ENCODE measurements at places on chromosomes 11 and 22. TPM values are rescaled to one million over a fixed set of nuclear protein-coding genes. Genes with fewer than 3 reads are reported as not detected.

The MAP6 gene
- 10.7 TPM for total RNA-seq

The KIAA0930 gene
- total RNA-seq = 34.6 TPM

The ZNF280A gene
- not detected for total RNA-seq

The P2RY6 gene
- 2.5 TPM for total RNA-seq

DNA sequence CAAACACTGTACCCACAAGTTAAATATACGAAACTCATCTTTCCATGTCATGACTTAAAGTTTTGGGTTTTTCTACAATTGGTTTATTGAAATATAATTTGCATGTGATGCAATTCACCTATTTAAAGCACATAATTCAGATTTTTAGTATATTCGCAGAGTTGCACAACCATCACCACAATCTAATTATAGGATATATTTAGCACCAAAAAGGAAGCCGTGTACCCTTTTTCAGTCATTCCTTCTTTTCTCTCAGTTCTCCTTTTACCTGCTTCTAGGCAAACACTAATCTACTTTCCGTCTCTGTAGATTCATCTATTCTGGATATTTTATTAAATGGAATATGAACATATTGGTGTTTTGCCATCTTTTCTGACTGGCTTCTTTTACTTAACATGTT, 1458.1 kb upstream of the TENM4 start:
- DNase-seq = no peak

DNA sequence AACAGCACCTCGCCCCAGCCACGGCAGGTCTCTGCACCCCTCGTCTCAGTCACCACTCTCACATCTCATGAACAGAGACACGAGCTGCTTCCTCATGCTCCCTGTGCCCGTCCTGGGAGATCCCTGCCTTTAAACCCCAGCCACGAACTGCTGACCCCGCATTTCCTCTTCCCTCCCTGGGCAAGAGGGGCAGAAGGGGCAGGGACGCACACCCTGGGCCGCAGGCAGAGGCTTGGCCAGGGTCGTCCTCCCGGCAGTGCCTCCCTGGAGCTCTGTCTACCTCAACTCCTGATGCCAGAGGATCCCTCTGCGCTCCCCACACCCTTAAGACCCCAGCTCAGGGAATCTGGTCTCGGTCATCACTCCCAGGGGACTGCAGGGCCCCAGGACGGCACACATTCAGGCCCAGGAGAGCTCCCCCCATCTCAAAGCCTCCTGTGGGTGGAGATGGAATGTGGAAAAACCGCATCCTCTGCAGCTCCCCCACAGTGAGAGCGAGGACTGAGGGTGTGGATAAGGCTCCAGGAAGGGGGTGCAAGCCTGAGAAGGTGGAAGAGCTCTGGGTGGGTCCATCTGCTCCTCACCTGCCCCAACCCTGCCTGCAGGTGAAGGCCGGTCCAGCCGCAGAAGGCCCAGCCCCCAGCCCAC, 1.2 kb downstream of the BID start:
- peak; percentile 67 for DNase-seq

- no peak for DNase-seq
These were observed 8.9 kb upstream of the ST3GAL4 start for GRCh38 chr11:126346586-126346940.

GRCh38 chr11:69880826-69881445, 61.7 kb upstream of the FGF3 start:
- peak; percentile 45 for DNase-seq

- no peak for DNase-seq
These were observed 89.4 kb downstream of the TMEM135 start for GRCh38 chr11:87127101-87127500.

GRCh38 chr11:93370260-93370659, 39.7 kb downstream of the DEUP1 start:
- no peak for DNase-seq

- DNase-seq = peak; percentile 24
These were observed 110.1 kb upstream of the LMO1 start for GRCh38 chr11:8373519-8374432.

DNA sequence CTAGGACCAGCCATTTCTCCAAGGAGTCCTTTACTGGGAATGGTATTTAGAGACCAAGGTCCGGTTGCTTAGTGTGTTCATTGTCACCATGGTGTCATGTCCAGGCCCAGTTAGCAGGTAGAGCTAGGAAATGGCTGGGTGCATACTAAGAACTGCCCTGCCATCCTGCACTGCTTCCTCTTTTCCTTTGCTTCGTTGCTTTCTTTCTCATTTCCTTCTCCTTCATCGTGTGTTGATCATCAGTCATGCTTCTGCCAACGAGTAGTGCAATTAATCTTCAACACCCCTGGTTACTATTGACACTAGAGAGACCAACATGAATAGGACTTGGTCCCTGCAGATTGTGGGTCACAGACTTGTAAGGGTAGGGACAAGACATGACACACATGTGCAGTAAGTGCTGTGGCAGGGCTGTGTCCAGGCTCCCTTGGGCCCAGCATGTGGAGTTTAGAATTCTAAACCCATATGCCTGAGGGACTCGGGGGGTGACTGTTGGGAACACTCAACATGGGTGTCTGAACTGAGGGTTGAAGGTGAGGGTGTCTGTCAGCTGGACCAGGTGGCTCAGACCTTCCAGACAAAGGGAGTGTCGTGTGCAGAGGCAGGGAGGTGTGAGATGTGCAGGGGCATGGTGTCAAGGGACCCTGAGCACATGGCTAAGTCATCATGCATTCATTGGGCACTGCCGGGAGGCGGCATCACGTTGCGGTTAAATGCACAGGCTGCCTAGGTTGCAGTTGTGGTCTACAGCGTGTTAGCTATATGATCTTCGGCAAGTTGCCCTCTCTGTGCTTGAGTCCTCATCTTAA, 42.6 kb downstream of the ST14 start:
- DNase-seq = peak; percentile 43

- DNase-seq = no peak
These were observed 3.8 kb upstream of the MMP27 start for GRCh38 chr11:102709201-102709945.
